ENCODE measurements at places on chromosomes 5 and 9.

GRCh38 chr9:111356481-111357244 lies 26.6 kb upstream of the OR2K2 start:
- DNase-seq, result peak; percentile 76

DNA sequence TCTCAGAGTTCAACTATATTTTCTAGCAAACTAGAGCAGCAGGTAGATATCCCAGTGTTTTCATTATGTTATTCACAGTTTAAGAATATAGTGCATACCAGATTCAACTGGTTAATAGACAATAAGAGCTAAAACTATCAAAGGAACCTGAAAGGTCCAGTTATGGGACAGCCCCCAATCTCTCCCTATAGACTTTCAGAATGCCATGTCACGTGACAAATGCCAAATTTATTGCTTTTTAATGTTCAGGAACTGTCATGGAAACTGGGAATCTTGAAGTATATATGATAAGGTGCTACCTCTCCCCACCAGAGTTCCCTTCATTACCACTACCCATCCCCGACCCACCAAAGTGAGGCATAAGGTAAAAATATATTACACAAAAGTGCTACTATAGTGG lies 629.0 kb upstream of the SEMA6A start:
- DNase-seq, result no peak

DNA sequence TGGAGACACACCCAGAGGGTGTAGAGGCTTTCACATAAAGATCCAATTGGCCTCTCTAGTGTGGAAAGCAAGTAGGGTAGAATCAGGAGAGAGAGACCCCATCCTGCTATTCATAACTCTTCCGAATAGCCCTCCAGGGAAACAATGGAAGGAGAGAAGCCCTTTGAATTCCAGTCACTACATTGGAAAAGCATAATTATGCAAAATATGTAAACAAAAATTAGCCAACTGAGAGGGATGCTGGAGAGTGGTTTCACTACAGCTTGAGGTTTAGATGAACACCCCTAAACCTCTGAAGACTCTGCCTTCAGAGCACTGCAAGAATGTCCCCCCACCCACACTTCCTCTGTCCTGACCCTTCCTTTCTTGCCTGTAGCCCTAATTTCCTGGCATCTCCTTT lies 197.3 kb upstream of the ANKRD55 start:
- no peak for DNase-seq

DNA sequence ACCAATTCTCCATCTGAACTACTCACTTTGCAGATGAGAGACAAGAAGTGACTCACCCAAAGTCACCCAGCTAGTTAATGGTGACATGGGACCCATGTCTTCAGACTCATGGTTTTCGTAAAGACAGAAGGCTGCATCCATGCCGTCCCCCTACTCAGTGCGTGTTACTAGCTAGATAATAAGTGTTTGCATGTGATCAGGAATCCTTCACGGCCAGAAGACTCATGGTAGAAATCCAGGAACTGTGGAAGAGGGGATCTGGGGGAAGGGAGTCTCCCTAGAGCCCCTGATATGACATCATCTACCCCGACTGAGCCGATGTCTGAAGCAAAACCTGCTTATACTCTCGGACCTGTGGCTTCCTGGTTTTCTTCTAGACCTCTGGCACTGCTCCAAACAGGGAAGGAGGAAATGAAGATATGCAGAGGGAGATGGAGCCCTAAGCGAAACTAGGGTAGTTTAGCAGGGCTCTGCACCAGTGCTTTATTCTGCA lies 3.3 kb downstream of the RNF183 start:
- no peak for DNase-seq

GRCh38 chr5:168202996-168203395 lies 88.4 kb upstream of the WWC1 start:
- no peak for DNase-seq

- DNase-seq, result no peak
These were observed 1195.9 kb downstream of the DTWD2 start for GRCh38 chr5:117792476-117792875.

DNA sequence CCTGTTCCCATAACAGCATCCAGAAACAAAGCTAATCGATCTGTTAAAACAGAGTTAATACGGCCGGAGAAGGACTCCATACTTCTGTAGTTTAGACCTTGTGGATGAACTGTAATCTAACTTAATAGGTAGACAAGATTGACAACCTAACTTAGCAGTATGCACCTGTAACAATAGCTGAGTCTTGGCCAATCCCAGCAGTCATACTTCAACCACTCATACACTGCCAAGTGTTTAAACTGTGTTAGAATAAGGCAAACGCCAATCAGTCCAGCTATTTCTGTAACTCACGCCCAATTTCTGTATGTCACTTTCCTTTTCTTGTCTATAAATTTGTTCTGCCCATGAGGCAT lies 33.7 kb upstream of the MACIR start:
- no peak for DNase-seq

DNA sequence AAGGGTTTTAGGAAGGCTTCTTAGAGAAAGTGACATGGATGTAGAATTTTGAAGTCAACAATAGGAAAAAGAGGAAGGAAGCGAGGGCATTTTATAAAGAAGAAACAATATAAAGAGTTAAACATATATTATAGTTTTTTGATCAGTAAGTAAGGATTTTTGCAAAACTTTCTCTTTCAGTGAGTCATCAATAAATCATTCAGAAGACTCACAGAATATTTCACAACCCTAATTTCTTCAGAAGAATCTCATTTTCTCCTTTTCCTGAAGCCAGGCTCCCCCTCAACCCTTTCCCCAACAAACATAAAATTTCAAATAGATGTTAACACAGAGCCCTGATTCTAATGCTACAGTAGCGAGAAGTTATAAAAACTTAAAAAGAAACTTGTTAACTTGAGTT lies 4.3 kb upstream of the COX7C start:
- no peak for DNase-seq

GRCh38 chr5:181261320-181262049 lies 542 bp upstream of the TRIM52 start:
- DNase-seq, result no peak

- DNase-seq, result no peak
These were observed 168.7 kb downstream of the TTC39B start for GRCh38 chr9:15138357-15138686.

GRCh38 chr9:76609285-76610010 lies 150.5 kb downstream of the GCNT1 start:
- DNase-seq, result no peak

DNA sequence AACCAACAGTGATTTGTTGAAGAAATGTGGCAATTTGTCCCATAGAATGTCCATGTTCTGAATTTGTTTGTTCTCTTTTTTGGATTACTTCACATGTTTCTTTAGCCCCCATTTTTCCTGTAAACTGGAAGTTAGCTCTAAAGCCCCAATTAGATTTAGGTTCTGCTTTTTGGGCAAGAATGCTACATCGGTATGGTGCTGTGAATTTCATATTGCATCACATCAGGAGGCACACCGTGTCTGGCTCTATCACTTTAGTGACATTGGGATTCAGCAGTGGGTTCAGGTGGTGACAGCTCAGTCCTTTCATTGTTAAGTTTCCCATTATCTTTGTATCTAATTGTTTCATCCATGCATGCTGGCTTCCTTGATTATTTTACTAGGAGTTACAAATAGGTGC lies 27.9 kb downstream of the ADGRV1 start:
- no peak for DNase-seq

GRCh38 chr5:9156282-9156681 lies 389.6 kb downstream of the SEMA5A start:
- DNase-seq, result peak; percentile 30

DNA sequence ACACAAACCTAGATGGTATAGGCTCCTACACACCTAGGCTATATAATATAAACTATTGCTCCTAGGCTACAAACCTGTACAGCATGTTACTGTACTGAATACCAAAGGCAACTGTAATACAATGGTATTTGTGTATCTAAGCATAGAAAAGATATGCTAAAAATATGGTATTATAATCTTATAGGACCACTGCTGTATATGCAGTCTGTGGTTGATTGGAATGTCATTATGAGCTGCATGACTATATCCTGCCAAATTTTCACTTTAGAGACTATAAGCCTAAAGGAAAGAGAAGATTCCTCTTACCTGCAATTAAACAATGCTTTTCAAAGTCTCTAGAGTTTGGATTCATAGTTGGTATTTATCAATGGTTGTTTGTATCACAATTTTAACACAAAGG lies 24.7 kb upstream of the ACOT12 start:
- DNase-seq, result no peak

- DNase-seq, result no peak
These were observed 40.7 kb upstream of the CTXN3 start for GRCh38 chr5:127608077-127608660.

- DNase-seq, result peak; percentile 61
These were observed 78.9 kb downstream of the ALDH7A1 start for GRCh38 chr5:126516133-126516532.

GRCh38 chr9:13804532-13804931 lies 509.4 kb downstream of the NFIB start:
- DNase-seq, result no peak

GRCh38 chr5:176817841-176818377 lies 7.5 kb downstream of the UNC5A start:
- no peak for DNase-seq

- no peak for DNase-seq
These were observed 484.0 kb downstream of the SPATA31A7 start for GRCh38 chr9:61673664-61674381.

DNA sequence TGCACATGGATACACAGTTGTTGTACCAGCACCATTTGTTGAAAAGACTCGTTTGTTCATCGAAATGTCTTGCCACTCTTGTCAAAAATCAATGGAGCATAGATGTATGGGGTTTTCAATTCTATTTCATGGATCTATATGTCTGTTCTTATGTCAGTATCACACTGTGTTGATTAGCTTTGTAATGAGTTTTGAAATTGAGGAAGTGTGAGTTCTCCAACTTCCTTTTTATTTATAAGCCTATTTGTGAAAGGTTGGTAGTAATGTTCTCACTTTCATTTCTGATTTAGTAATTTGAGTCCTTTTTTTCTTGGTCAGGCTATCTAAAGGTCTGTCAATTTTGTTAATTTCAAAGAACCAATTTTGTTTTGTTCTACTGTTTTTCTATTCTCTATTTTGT lies 26.1 kb downstream of the ZNF510 start:
- DNase-seq, result no peak

DNA sequence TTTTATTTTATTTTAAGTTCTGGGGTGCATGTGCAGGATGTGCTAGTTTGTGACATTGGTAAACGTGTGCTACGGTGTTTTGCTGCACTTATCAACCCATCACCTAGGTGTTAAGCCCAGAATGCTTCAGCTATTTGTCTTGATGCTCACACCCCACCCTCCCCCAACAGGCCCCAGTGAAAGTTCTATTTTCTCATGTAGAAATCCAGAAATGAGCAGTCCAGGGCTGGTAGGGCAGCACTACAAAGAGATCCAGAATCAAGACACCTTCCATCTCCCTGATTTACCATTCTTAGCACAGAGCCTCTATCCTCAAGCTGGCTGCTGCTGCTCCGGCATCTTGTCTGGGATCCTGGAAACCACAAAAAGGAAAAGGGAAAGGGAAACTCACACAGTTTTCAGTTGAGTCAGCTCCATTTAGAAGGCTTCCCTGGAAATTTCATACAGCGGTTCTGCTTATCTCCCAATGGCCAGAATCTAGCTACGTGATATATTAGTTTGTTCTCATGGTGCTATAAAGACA lies 85.4 kb upstream of the SMARCA2 start:
- no peak for DNase-seq

- DNase-seq, result no peak
These were observed at the start of gene UBE2QL1 for GRCh38 chr5:6448622-6449464. Gene UBE2QL1 (plus strand): TSS chr5:6448859. CDS start chr5:6448894, 35 bp downstream.

GRCh38 chr5:157283434-157283833 lies 17.5 kb downstream of the CYFIP2 start:
- DNase-seq, result no peak

- DNase-seq, result no peak
These were observed 116.6 kb downstream of the DROSHA start for GRCh38 chr5:31415009-31415923.

DNA sequence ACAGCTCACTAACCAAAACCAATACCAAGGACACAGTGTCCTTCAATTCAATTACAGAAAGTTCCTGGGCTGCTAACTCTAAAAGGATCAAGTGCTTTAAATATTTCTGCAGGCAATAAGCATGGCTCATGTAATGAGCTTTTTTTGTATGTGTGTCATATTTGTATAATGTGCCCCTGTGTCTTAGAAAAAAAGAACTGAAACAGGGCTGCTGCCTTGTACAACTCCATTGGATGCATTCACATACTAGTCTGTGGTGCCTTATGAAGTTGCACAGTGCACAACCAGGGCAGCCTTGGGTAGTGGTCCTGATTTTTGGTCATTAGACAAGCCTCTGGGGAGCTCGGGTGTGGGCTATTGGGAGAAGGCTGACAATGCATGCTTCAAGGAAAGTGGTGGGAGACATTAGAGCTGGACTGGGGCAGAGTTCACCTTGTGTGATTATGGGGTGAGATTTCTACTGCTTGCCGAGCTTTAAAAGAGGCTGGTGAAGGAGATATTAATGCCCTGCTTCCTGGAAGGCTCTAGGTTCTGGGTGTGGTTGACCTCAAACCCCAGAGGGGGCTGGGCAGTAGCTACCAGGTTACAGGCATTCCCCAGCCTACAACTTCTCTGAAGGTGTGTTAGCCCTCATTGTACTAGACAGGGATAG lies 3.6 kb upstream of the CPEB4 start:
- no peak for DNase-seq

- no peak for DNase-seq
These were observed 155.0 kb downstream of the TLE1 start for GRCh38 chr9:81534138-81534875.

DNA sequence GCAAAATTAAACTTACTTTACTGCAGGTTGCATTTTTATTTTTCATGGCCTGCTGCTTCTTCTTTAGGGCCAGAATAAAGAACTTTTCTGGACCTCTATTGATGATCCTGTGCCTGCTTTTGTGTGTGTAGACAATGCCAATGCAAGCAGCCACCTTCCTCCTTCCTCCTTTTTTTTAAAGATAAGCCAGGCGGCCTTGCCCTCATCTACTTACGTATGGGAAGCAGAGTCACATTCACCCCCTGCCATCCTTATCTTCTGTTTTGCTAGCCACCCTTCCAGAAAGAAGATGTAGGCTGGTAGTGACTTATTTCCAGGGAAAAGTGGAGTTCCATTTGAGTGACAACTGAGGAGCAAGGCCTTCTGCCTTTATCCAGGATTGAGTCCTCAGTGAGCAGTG lies 122.9 kb downstream of the KDM4C start:
- DNase-seq, result no peak

DNA sequence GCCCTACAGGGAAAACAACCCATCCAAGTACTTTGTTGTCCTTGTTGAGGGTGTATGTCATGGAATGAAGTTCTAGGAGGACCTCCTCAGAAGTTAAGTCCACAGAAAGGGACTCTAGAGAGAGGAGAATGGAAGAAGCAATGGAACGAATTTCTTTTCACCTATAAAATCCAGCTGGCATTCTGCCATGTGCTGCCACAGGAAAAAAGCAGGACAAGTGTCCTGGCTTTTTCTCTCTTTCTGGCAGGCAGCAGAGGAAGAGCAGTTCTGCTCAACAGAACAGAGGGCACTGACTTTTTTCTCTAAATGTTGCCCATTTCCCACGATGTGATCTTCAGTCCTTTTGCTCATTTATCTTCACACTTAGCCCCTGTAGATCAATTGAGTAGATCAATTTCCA lies 240.8 kb downstream of the MCTP1 start:
- DNase-seq, result no peak

- DNase-seq, result no peak
These were observed 236.2 kb upstream of the RASEF start for GRCh38 chr9:83299094-83299493.

- DNase-seq, result no peak
These were observed 76.4 kb upstream of the CKMT2 start for GRCh38 chr5:81156732-81157131.
